GM23248 (cell line): ENCODE measurements at places on chromosomes 7 and 10. TPM values are rescaled to one million over a fixed set of nuclear protein-coding genes. Genes with fewer than 3 reads are reported as not detected.

DNA sequence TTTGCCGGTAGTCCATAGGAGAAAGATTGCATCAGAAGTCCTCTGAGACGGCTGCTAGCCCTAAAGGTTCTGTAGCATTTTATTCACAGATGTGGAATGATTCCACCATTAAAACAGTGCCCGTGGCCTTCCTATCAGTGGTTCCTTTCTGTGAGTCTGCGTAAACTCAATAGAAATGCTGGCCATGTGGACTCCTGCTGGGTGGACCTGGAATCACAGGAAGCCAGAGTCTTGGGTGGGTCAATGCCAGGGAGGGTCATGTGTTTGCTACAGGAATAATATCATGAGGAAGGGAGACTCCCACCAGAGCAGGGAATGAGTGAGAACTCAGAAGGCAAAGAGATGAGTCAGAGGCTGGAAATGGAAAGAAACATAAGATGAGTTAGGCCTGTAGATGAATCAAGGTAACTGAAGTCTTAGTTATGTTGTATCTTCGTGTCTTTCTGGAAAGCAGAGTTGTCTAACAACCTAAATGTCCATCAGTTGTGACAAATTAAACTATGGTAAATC lies 410.4 kb upstream of the AUTS2 start:
- DNase-seq = no peak

DNA sequence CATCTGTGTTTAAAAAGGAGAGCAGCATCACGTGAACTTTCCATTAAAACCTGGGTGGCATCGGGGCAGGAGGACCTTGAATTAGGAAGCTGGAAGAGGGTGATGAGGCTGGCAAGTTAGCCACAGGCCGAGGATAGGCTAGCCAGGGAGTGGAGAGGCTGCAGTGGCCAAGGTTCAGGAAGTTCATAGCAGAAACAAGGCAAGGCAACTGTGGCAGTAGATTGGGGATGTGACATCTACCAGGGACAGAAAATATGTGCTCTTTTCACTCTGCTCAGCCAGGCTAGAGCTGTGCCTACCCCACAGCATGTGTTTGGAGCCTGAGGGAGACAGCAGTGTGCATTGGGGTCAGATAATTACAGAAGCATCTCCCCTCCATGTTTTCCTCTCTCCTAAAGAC lies 2.2 kb upstream of the INPP5F start:
- no peak for DNase-seq

GRCh38 chr7:112933598-112933997 lies 143.4 kb upstream of the TMEM168 start:
- DNase-seq = no peak

DNA sequence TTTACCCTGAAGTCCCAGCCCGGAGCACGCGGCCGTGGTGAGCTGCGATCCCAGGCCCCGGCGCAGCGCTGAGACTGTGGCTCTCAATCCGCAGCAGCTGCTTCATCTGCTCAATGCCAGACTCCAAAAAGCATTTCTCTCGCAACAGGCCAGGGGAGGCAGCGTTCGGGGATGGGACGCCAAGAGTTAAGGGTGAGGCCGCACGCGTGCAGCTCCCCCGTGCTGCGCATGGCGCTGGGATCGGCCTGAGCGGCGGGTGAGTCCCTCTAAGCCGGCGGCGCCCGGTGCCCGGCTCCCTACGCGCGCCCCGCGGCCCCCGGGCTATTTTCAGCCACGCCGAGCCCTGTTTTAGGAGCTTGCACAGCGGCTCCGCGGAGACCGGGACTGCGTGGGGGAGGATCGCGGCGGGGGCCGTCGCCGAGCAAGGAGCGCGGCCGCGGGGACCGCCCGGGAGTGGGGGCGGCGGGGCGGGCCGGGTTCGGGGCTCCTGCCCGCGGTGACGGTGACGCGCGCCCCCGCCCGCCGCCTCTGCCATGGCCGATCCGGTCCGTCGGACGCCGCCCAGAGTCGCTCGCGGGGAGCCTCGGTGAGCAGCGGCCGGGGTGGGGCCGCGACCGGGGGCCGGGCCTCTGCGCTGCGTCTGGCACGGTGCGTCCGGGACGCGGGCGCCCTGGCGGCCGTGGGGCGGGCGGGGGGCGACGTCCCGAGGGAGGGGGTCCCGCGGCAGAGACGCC lies 29.4 kb upstream of the JAKMIP3 start:
- DNase-seq = peak; percentile 54

GRCh38 chr10:79300711-79301110 lies 46.6 kb upstream of the PPIF start:
- DNase-seq = no peak

DNA sequence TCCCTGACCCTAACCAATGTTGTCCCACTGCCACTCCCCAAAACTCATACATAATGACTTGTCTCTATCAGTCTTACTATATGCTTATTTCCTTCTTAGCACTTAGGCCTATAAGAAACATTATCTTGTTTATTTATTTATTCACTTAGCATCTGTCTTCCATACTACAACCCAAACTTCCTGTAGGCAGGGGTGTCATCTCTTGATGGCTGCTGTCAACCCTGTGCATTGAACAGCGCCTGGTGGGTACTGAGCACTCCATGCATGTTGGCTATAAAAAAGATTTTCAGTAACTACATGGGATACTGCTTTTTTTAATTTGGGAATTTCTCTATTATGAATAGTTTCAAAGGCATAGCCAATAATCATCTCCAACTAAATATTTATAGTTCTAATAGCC lies 46.7 kb downstream of the JAZF1 start:
- DNase-seq = no peak

GRCh38 chr10:93287775-93288174 lies 194.4 kb downstream of the MYOF start:
- DNase-seq = no peak

DNA sequence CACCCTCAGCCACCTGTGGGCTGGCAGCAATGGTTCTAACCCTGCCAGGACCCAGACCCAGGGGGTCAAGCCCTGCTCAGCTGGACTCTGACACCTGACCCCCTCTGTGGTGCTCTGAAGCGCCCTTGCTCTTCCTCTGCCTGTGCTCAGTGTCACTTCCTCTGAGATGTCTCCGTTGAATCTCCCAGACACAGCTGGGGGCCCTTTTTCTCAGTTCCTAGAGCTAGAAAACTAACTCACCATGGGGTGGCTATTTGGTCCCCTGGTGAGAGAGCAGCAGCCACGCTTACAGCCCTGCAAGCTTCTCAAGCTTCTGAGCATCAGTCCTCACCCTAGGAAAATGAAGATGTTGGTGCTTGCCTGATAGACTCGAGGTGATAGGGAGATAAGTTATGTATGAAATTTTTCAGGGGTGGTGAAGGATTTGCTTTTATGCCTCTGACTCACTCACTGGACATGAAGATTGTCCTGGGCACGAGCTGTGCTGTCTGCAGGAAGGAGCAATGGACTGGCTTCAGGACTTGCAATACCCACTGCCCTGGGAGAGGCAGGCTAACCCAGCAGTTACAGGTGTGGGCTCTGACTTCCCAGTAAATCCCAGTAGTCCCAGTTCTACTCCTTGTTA lies 29.6 kb downstream of the COL13A1 start:
- DNase-seq = peak; percentile 40

DNA sequence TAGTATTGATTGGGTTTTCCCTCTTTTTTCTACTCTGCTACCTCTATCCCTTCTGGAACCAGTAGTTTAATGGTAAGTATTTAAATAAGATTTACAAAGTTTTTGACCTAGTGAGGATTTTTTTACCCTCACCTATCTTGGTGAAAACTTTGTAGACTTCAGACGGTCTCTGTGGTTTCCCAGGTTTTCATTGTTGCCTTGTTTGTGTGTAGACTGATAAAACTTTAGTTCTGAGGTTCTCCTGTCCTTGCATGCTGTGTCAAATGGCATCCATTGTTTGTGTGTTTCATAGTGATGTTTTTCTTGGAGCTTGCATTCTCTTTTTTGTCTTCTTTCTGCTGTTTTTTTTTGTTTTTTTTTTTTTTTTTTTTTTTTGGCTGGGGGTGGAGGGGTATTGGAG lies 22.6 kb downstream of the ZNRF2 start:
- DNase-seq = no peak

GRCh38 chr10:90591629-90592028 lies 266.2 kb downstream of the HTR7 start:
- DNase-seq = no peak

DNA sequence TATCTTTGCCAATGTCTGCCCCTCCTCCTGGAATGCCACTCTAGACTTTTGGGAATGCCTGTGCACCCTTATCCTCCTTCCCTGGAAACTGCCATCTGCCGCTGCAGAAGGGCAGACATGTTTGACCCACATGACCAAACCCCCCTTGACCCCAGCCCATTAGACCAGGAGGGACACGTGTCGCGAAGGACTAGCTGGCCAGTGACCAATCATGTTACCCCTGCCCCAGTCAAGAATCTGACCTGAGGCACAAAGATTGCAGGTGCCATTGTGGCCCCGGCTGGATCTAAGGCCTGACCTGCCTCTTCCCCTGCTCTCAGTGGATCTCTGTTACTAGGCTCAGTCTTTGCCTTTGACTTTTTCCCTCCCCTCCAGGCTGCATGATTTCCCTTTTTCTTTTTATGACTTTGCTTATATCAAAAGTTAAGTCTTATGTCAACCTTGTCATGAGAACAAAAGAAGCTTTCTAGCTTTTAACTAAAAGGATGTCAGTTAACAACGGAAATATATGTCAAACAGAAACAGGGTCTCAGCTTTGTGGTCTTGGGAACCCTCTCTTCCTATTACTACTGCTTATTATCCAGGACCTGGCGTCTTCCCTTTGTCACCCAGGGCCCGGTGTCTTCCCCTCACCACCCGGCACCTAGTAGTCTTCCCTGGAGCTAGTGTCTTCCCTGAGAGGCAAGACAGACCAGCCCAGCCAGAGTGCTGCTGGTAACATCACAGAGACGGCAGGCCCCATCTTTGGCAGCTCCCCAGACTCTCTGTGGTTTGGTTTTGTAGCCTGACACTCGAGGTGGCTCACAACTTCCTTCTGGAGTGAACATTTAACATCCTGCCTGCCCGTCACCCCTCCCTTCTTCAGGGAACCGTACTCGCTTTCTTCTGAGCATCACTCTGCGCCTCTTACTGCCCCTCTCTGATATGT lies 24.4 kb upstream of the PPIF start:
- DNase-seq = peak; percentile 90

KEL gene
- not detected in 2 replicates for total RNA-seq

LBX1 gene
- not detected in 2 replicates for total RNA-seq

PNLIPRP1 gene
- not detected in 2 replicates for total RNA-seq
